ENCODE measurements at places on chromosomes 1 and 21.

DNA sequence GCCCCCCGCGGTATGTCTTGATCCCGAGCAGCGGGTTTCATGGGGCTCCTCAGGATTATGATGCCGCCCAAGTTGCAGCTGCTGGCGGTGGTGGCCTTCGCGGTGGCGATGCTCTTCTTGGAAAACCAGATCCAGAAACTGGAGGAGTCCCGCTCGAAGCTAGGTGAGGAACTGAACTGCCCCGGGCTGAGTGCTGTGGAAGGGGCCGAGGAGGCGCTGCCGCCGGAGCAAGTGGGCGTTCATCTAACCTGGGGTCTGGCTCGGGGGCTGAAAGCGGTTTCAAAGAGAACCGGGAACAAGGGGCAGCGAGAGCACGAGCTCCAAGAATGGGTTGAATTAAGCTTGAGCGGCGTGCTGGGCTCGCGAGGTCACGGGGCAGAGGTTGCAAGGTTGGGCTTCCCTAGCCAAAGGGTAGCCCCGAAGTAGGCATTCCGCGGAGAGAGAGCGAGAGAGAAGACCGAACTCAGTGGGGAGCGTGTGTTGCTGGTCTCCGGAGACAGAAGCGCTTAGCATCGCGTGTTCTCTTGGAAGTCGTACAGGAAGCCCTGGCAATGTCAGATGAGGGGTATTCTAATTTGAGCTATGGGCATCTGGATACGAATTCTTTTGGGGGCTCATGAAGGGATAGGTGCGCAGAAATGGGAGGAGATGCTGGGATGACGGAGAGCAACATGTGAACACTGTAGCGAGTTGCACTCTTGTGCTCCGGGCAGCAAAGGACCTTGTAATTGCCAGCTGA lies 732 bp downstream of the HS2ST1 start:
- DNase-seq: peak; percentile 82

GRCh38 chr1:31583082-31583994 lies 7.0 kb downstream of the TINAGL1 start:
- DNase-seq: no peak

GRCh38 chr1:199508653-199509052 lies 518.9 kb upstream of the NR5A2 start:
- no peak for DNase-seq

GRCh38 chr1:211566431-211567025 lies 12.4 kb downstream of the SLC30A1 start:
- no peak for DNase-seq

DNA sequence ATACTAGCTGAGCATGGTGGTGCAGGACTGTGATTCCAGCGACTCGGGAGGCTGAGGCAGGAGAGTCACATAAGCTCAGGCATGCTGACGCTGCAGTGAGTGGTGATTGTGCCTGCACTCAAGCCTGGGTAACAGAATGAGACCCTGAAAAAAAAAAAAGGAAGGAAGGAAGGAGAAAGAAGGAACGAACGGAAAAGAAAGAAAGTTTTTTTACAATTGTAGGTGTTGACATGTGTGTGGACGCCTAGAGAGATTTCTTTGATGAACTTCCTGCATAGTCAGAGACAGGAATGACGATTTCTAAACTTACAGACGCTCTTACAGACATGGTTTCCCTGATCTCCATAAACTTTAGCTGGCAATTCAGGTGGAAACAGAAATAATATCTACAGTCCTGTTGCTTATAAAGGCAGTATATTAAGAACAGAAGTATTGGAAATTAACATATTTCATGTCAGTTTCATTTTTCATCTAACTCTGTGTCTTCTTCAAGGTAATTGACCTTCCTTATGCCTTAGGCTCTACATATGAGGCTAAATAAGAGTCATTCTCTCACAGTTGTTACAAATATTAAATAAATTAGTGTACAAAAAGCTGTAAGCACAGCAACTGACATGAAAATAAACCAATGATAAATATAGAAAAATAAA lies 4.1 kb downstream of the SAMSN1 start:
- DNase-seq: no peak

DNA sequence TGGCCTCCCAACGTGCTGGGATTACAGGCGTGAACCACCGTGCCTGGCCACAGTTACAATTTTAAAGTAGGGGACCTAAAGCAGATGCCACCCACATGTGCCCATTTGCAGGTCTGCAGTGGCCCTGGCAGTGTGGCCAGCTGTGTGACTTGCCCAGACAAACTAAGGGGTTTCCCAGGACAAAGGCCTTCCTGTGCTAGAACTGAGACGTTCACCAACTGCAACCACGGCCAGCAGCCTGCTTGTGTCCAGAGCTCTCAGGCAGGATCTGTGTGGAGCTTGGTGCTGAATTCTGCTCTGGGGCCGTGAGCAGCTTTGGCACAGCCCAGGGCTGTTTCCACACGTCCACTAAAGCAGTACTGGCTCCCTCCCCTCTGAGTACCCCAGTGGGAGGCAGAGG lies 10.6 kb upstream of the PTTG1IP start:
- DNase-seq: no peak

GRCh38 chr1:71780681-71781080 lies 501.7 kb downstream of the NEGR1 start:
- no peak for DNase-seq

All from adipocyte (in vitro differentiated cells).